ENCODE measurements at places on chromosomes 3 and 15.

- no peak for DNase-seq
Observed at GRCh38 chr15:70264738-70265465, 167.2 kb upstream of the TLE3 start.

DNA sequence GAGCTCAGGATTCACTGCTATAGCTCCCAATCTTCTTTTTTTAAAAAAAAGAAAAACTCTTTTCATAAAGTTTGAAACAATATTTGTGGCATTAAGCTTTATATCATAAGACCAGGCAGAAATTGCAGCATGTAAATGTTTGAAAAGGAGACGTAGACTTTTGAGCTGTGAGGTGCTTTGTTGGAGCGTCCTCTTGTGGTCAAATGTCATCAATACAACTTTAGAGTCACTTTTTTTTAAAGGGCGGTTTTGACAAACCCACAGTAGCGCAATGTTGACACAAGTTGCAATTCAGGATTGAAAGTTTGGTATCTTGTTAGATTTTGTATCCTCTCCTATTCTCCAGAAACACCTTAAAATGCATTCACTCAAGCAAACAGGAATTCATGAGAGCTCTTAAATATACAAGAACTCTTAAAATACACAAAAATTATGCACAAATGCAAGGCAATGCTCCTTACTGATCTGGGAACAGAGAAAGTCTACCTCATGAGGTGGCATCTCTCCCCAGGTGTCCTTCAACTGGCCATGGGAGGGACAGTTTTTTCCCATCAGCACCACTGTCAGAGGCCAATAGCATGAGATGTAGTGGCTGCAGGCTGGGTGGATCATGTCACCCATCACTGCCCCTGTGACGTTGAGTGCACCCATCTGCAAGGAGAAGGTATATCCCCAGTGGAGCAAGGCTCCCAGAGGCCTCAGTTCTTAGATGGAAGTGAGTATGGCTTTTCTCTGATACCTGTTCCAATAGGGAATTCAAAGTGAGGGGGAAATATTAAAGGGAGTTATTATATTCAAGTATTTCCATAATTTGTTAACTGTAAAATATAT, 70.7 kb downstream of the ANXA2 start:
- DNase-seq = no peak

GRCh38 chr3:79018671-79019136, 749.1 kb downstream of the ROBO1 start:
- DNase-seq = no peak

- DNase-seq = no peak
Observed at GRCh38 chr15:35757765-35758164, 211.8 kb upstream of the DPH6 start.

GRCh38 chr3:147246906-147247305, 159.4 kb downstream of the ZIC4 start:
- DNase-seq = no peak
